Urinary bladder (tissue), 4 donors: ENCODE measurements at places on chromosomes 5 and 9. TPM values are rescaled to one million over a fixed set of nuclear protein-coding genes. Genes with fewer than 3 reads are reported as not detected.

The FBP2 gene
- 2.2 TPM for total RNA-seq

DNA sequence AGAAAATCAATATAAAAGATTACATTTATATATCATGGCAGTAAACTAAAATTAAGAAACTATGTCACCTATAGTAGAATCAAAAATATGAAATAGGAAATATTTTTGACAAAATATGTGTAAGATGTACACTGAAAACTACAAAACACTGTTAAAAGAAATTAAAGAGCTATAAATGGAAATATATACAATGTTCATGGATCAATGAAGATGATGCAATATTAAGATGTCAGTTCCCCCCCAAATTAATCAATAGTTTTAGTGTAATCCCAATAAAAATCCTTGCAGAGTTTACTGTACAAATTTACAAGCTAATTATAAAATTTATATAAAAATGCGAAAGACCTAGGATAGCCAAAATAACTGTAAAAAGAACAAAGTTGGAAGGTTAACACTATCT is 173.0 kb upstream of the ADRA1B start:
- no peak for DNase-seq

DNA sequence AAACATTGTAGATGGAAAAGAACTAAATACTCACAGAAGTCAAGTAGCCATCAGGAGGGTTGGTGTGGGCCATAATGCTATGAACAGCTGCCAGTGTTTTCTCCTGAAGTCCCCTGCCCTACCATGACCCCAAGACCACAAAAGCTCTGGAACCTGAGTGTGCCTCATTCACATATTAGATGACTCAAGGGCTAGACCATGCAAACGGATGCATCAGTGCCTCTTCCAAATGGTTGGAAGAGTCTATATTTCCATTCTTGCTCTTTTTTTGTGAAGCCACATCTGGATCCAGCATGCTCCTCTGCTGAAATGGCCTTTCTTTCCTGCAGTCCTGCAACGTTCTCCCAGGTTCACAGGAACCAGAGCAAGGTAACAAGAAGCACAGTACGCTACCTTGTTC is 136.6 kb upstream of the EPB41L4A start:
- DNase-seq = no peak

- DNase-seq = no peak
These were observed 415.8 kb upstream of the CDH10 start for GRCh38 chr5:25060575-25060974.

- no peak for DNase-seq
These were observed 16.4 kb upstream of the C5orf58 start for GRCh38 chr5:170216257-170216864.

DNA sequence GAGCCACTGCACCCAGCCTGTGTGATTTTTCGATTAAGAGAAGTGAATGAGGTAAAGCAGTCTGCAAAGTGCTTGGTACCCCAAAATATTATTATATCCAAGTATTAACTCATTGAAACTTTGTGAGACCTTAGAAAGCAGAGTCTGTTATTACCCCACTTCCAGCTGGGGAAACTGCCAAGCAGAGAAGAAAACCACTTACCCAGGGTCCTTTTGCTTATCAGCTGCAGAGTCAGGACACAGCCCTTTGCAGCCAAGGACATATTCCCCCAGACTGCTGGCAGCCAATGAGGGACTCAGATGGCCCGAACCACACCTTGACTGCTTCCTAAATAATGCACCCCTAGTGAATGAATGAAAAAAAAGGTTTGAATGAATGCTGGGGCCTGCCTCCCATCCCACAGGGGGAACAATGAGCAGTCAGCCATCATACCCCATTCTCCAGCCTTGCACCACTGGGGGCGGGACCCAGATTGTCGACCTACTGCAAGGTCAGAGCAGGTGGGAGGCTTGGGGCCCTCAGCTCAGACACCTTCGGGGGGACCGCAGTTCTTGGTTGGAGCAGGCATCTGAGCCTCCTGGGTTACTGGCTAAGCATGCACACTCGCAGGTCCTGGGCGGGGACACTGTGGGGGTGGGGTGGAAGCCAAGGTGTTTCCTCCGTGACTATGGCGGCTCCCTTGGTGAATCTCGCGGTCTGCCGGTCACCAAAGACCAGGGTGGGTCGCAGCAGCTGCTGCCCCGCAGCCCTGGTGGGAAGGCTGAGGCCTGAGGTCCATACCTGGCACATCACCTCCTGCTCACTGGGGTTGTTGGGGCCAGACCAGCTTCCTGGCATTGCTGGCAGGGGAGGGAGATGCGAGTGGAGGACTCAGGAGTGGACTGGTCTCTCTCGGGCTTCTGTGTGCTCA is 29.7 kb downstream of the PRRT1B start:
- DNase-seq = no peak

- no peak for DNase-seq
These were observed 46.8 kb downstream of the FBN2 start for GRCh38 chr5:128491291-128491690.

The UBLCP1 gene
- 22.0 TPM for total RNA-seq

- DNase-seq = no peak
These were observed 1.8 kb upstream of the HMCN2 start for GRCh38 chr9:130263601-130264413.

The PAEP gene
- not detected for total RNA-seq

DNA sequence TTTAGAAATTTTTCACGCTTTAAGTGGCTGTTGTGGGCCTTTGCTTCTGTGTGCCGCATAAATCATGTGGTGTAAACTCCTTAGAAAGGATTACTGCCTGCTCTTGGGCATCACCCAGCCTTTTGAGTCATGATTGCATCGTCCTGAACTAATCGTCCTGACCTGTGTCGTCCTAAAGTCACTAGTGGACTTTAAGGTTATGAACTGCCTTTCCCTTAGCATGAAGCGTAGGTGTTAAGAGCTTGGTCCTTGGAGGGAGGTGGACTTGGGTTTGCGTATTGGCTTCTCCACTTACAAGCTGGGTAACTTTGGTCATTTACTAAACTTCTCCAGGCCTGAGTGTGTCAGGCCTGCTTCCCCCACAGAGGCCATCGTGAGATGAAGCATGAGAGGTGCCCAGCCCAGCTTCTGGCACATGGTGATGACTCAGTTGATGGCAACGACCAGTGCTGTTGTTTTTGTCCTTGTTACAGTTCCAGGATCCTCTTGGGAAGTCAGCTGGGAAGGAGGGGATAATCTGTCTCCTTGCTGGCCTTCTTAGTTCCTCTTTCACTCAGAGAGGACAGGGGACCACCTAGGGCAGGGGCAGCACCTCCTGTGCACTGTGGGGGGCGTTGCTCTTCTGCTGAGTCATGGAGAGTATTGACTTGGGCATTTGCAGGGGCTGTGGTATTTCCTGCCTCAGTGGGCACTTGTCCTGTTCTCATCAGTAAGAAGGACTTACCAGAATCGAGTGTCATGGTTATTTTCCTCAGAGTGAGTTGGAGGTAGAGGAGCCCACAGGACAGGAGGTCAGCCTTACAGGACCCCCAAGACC is 54.2 kb upstream of the NCS1 start:
- no peak for DNase-seq

DNA sequence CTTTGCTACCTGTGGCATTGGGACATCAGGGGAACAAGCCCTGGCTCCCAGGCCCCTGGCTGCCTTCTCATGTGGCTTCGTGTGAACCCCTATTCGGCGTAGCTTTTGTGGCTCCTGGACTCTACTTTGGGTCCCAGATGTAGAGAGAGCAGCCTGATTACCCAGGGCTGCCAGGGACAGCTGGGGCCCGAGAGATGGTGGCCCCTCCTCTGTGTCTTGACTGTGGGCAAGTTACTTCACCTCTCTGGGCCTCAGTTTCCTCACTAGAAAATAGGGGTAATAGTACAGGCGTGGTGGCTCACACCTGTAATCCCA is 2.0 kb downstream of the PKN3 start:
- no peak for DNase-seq

GRCh38 chr9:110782701-110783100 is 114.1 kb downstream of the MUSK start:
- DNase-seq = no peak

DNA sequence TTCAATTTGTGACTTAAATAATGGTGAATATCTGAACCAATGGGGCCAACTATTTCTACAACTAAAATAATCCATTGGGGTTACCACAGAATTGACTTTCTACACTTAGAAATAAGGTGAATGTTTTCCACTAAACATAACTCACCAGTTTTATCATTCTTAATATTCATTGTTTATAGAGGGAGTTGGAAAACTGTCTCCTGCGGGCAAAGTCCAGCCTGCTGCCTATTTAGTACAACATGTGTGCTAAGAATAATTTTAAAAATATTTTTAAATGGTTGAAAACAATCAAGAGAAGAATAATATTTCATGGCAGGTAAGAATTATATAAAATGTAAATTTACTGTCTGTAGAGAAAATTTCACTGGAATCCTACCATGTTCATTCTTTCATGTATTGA is 45.2 kb upstream of the ZFAND5 start:
- DNase-seq = no peak

DNA sequence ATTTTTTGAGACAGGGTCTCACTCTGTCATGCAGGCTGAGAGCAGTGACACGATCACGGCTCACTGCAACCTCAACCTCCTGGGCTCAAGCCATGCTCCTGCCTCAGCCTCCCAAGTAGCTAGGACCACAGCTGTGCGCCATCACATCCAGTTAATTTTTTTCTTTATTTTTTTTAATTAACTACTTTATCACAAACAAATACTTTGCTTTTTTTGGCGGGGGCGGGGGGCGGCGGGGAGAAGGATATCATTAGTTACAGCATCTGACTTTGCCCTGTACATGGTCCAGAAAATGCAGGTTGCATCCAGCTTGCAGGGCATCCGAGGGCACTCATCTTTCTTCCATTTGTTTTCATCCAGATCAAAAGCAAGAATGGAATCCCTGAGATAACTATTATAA is 201.8 kb upstream of the IER5L start:
- no peak for DNase-seq

GRCh38 chr5:62608529-62609511 is 30.2 kb downstream of the LRRC70 start:
- DNase-seq = no peak

The FANCG gene
- 14.9 TPM for total RNA-seq

GRCh38 chr5:115432691-115433090 is 111.9 kb downstream of the FEM1C start:
- DNase-seq = no peak

GRCh38 chr5:66655395-66656324 is 59.5 kb downstream of the MAST4 start:
- no peak for DNase-seq

The CEP78 gene
- 54.3 TPM for total RNA-seq

The WHRN gene
- 2.4 TPM for total RNA-seq

DNA sequence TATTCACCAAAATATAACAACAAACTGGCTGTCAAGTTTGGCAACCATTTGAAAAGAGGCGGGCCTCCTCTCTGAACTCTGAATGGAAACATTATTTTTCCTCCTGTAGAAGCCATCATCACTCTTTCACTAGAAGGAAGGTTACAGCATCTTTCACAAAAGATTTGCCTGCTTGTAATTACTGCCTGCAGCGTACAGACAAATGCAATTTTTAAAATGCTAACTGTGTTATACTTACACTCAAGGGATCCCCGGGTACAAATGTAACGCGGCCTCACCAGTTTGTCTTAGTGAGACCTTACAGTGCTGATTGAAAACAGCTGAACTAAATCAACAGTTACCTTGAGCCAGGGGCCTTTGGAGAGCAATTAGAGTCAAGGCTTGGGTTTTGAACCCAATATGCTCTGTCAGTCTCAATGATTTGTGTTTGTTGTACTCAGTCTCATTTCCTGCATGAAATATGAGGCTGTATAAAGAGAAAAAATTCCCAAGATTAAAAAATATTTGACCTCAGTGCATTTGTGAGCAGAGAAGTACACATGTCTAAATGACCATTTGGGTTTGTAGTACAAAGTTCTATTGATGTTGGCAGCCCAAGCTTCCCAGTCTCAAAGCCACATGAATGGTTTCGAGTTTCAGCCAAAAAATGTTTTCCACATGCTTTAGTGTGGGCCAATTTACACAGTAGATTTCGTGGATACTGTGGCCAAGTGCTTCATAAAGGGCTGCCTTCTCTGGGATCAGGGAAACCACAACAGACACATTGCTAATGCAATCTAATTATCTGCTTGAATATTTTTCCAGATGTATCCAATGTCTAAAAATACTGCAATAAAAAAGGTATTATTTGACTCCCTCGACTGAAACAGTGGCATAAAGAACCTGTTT is 500.0 kb downstream of the SPATA31D1 start:
- DNase-seq = peak; percentile 86

The SPATA31D4 gene
- total RNA-seq = not detected

DNA sequence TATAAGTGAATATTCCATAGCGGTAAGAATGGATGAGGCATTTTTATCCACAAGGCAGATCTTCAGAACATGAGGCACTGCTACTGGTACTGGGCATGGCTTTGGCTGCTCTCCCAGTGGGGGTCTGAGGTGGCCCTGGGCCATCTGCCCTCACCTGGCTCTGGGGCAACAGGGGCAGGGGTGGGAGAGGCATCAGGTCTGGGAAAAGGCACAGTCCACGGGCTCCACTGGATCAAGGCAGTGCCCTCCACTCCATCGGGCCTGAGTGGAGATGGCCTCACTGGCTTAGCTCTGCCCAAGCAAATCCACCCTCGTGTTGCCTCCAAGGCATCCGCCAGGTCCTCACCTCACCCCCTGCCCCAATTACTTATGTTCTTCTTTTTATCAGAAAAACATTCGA is 10.9 kb upstream of the NKD2 start:
- no peak for DNase-seq

The DBH gene
- total RNA-seq = 0.79 TPM

DNA sequence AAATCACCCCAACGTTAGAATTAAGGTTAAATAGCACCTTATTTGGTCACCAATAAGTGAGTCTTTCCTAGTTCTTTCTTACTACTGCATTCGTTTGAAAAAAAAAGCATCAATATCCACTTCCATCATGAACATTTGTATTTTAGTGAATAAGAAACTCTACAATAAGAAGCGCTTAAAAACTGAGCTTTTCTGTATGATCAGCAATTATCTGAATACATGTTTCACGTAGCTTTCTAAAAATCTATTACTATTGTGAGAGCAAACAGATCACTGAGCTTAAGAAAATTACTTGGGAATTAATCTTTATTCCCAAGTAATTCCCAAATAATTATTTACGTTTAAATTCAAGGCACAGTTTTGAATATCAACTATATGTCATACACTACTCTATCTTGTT is 32.5 kb downstream of the ZDHHC21 start:
- DNase-seq = no peak

GRCh38 chr5:9069650-9070049 is 476.2 kb downstream of the SEMA5A start:
- DNase-seq = no peak

GRCh38 chr5:180172447-180173197 is 36.4 kb downstream of the RASGEF1C start:
- no peak for DNase-seq

GRCh38 chr9:94728719-94729118 is 2.2 kb downstream of the AOPEP start:
- no peak for DNase-seq
